Keratinocyte (primary cell): ENCODE measurements at places on chromosomes 13 and 19. TPM values are rescaled to one million over a fixed set of nuclear protein-coding genes. Genes with fewer than 3 reads are reported as not detected.

The AMH gene
- polyA plus RNA-seq: 0.02 to 0.15 TPM (median 0.07 TPM) in 3 replicates

The TYROBP gene
- polyA plus RNA-seq: not detected in 3 replicates

The ERICH6B gene
- not detected in 3 replicates for polyA plus RNA-seq

The PLK5 gene
- polyA plus RNA-seq: 0.05 to 0.26 TPM (median 0.06 TPM) in 3 replicates

The REX1BD gene
- 29.5 to 36.9 TPM (median 31.9 TPM) in 3 replicates for polyA plus RNA-seq

The CYP2A6 gene
- not detected in 3 replicates for polyA plus RNA-seq

The EPN1 gene
- polyA plus RNA-seq: 23.0 to 62.1 TPM (median 23.3 TPM) in 3 replicates

The PSG11 gene
- polyA plus RNA-seq: 0.03 TPM in 1 of 3 replicates, not detected in the others

The APLP1 gene
- 0.50 to 0.95 TPM (median 0.66 TPM) in 3 replicates for polyA plus RNA-seq
